ENCODE measurements at places on chromosomes 2 and 18. TPM values are rescaled to one million over a fixed set of nuclear protein-coding genes. Genes with fewer than 3 reads are reported as not detected.

CKAP2L gene
- total RNA-seq, result 2.1 TPM

- H3K27me3 ChIP-seq, result no peaks in the 10 kb centered on the region
- peak; percentile 47 for DNase-seq
These were observed 250.4 kb upstream of the TANK start for GRCh38 chr2:160909781-160910242.

DNA sequence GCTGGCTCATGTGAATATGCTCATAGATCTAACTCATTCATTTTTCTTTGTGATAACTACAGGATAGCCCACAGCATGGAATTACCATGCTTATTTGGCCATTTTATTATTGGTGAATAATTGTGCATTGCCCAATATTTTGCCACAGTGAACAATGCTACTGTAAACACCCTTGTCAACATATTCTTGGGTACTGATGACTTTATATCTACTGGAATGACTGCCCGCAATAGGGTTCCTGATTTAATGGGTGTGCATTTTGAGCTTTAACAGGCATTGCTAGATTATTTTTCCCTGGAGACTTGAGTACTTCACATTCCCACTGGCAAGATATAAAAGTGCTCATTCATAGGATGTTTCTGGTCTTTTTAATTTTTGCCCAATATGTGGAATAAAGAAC is 42.7 kb upstream of the EVA1A start:
- H3K4me3 ChIP-seq, result no peak overlapping the region
- H3K4me1 ChIP-seq, result peaks cover 64% of the 10 kb centered on the region
- H3K27me3 ChIP-seq, result no peaks in the 10 kb centered on the region
- H3K27ac ChIP-seq, result peak overlapping the region; percentile 59
- H3K36me3 ChIP-seq, result no peaks in the 10 kb centered on the region

OR6B2 gene
- total RNA-seq, result not detected

UGT1A3 gene
- not detected for total RNA-seq

DNA sequence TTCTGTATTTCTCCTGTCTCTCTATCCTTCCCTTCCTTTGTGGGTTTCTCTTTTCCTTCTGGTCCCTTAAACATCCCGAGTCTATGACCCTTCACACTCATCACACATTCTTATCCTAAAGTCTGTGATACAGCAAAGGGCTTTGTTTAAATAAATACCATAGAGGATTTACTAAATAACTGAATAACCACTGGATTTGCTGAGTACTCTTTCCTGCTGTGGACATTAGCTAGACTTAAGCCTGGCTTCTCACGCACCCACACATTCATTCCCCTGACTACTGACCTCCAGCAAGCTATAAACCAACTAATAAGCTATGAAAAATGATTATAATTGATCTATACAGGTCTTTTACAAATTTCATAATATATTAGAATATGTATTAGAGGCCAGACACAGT is 76.6 kb downstream of the COL4A3 start:
- no peaks in the 10 kb centered on the region for H3K36me3 ChIP-seq
- H3K27me3 ChIP-seq, result peaks cover 5% of the 10 kb centered on the region
- H3K27ac ChIP-seq, result no peak overlapping the region
- DNase-seq, result no peak
- no peak overlapping the region for H3K4me3 ChIP-seq
- no peaks in the 10 kb centered on the region for H3K4me1 ChIP-seq

DNA sequence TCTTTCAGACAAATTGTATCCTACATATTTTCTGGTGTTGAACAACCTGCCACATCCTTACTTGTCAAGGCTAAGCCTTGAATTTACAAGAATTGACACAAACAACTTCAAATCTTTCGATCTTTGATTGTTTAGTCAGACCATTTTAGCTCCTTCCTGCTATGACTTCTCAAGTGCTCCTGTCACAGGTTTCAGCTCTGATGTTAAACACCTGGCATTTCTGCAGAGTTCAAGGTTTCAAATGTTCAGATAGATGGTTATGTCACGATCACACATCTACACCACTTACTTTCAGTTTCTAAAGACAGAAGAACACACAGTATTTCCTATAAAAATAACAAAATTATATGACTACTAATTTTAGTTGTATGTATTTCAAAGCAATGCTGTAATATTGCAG is 84.0 kb downstream of the RND3 start:
- no peak overlapping the region for H3K27ac ChIP-seq
- H3K36me3 ChIP-seq, result no peaks in the 10 kb centered on the region
- no peak for DNase-seq
- H3K4me3 ChIP-seq, result no peak overlapping the region
- H3K4me1 ChIP-seq, result no peaks in the 10 kb centered on the region

GRCh38 chr2:49801898-49802450 is 647.7 kb upstream of the FSHR start:
- no peak overlapping the region for H3K27ac ChIP-seq
- H3K27me3 ChIP-seq, result no peaks in the 10 kb centered on the region
- peak; percentile 0 for DNase-seq
- H3K4me1 ChIP-seq, result no peaks in the 10 kb centered on the region

ASIC4 gene
- total RNA-seq, result 0.70 TPM

ERBB4 gene
- 0.72 TPM for total RNA-seq

FHOD3 gene
- 6.1 TPM for total RNA-seq

GRCh38 chr2:128392207-128392606 is 73.5 kb upstream of the HS6ST1 start:
- no peak overlapping the region for H3K27ac ChIP-seq
- no peak overlapping the region for H3K4me3 ChIP-seq
- DNase-seq, result no peak
- no peaks in the 10 kb centered on the region for H3K27me3 ChIP-seq
- H3K36me3 ChIP-seq, result no peaks in the 10 kb centered on the region

- H3K4me1 ChIP-seq, result no peaks in the 10 kb centered on the region
- no peak overlapping the region for H3K27ac ChIP-seq
- no peak overlapping the region for H3K4me3 ChIP-seq
- no peaks in the 10 kb centered on the region for H3K36me3 ChIP-seq
These were observed 780 bp downstream of the SRD5A2 start for GRCh38 chr2:31579996-31580320.

GRCh38 chr2:66443186-66443978 is 8.5 kb downstream of the MEIS1 start:
- H3K27me3 ChIP-seq, result peaks cover 8% of the 10 kb centered on the region
- peak overlapping the region; percentile 80 for H3K27ac ChIP-seq
- peaks cover 3% of the 10 kb centered on the region for H3K36me3 ChIP-seq
- H3K4me1 ChIP-seq, result peaks cover 25% of the 10 kb centered on the region

NEB gene
- total RNA-seq, result 0.94 TPM

MC5R gene
- 0.26 TPM for total RNA-seq
